ENCODE measurements at places on chromosomes 7 and 10. TPM values are rescaled to one million over a fixed set of nuclear protein-coding genes. Genes with fewer than 3 reads are reported as not detected.

EEF1AKMT2 gene
- 15.7 TPM for total RNA-seq

- DNase-seq = no peak
Observed at GRCh38 chr10:90917238-90917967, 3.5 kb downstream of the ANKRD1 start.

- no peak for DNase-seq
Observed at GRCh38 chr10:91761721-91762120, 36.5 kb upstream of the TNKS2 start.

DNA sequence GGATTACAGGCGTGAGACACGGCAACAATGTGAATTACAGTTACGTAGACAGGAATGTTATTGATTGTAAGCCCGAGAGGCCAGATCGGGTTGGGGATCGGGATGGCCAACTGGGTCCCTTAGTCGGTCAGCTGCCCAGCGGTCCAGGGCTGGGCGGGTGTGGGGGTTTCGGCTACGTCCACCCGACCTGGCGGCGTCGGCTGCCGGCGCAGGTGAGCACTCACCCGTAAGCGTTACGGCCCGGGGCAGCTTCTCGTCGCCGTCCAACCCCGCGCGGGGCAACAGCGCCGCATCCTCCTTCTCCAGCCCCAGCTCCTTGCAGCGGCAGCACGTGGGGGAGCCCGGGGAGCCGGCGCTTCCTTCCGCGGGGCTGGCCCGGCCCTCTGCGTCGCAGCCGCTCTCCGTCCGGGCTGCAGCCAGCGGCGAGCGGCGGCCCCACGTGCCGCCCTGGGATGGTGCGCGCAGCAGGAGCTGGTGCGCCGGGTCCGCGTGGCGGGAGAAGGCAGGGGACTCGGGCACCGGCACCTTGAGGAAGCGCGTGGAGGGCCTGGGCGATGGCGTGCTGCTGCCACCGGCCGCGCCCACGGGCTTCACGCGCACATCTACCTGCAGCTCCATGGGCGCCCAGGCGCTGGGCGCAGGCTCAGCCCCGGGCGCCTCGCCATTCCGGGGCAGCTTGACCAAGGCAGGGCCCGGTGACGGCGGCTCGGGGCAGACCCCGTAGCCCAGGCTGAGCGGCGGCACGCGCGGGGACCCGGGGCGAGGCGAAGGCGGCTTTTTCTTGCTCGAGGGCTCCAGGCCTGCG is 609 bp downstream of the KLRG2 start:
- DNase-seq = no peak

GRCh38 chr7:150405584-150406311 is 26.6 kb downstream of the ZNF775 start:
- DNase-seq = no peak

DNA sequence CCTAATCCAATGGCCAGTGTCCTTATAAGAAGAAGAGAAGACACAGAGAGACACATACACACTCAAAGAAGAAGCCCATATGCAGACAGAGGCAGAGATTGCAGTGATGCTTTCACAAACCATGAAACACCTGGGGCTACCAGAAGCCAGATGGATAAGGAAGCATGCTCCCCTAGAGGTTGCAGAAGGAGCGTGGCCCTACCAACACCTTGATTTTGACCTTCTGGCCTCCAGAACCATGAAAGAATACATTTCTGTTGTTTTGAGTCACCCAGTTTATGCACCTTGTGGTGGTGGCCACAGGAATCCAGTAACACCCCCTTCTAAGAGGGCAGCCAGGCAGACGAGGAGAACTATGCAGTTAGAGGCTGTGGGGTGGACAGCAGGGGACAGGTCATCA is 43.5 kb downstream of the AOC1 start:
- DNase-seq = no peak

DNA sequence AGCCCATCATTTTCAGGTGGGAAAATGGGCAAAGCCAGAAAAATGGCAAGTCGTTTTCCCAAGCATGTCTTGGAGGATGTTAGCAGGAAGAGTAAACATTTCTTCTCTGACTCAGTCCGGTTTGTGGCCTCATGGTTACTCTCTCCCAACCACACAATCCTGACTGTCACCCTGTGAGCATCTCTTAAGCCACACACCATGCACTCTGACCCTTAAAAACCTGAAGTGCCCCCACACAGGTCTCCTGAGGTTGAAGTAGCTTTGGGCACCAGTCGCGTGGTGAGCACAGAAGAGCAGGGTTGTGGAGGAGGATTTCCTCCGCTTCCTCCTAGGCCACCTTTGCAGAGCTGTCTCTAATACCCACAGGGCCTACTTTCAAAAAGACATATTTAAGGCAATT is 387.3 kb upstream of the NPVF start:
- no peak for DNase-seq

- DNase-seq = peak; percentile 96
Observed at GRCh38 chr10:127922675-127923366, 15.9 kb downstream of the PTPRE start.

All from renal cortical epithelial cell (primary cell).